ENCODE measurements at places on chromosomes 6 and 20.

DNA sequence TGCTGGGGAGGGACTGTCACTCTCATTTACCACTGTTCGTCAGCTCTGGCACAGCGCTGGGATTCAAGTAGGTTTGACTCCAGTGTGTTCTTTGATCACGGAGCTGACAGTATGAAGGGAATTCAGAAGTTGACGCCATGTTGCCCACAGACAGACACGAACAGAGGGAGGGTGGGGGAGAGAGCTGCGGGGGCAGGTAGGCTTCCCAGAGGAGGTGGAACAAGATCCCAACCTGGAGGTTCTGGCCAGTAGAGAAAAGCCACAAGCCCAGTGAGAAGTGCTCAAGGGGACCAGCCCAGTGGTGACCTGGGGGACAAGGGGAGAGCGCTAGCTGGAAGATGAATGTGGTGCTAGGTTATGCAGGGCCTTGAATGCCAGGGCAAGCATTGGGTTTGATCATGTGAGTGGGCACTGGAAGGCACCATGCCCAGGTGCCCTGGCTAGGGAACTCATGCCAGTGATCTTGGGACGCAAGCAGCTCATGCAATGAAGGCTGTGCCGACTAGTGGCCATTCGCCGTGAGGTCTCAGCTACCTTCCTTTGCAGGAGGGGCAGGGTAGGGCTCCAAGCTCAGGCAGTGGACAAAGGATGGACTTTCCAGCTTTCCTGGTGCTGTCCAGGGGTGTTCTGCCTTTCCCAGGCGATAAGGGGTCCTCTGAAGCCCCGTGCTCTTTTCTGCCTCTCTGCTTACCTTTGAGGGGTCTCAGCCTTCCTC lies 50.4 kb upstream of the APCDD1L start:
- DNase-seq = no peak

DNA sequence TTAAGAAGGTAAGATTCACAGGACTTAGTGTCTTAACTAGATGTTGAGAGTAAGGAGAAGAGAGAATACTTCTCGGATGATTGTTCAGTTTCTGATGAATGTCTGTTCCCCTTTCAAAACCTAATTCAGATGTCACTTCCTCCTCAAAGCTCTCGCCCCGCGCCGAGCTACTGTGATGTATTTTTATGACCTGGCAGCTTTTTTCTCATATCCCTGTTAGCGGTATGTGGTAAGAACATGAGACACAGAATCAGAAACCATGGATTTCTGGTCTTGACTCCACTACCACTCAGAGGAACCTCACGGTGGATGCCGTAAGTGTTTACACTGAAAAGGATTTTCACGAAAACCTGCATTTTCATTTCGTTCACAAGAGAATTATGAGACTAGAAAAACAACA lies 48.4 kb downstream of the CEP43 start:
- peak; percentile 56 for DNase-seq

GRCh38 chr6:169921217-169921616 lies 169.8 kb downstream of the ERMARD start:
- DNase-seq = no peak

DNA sequence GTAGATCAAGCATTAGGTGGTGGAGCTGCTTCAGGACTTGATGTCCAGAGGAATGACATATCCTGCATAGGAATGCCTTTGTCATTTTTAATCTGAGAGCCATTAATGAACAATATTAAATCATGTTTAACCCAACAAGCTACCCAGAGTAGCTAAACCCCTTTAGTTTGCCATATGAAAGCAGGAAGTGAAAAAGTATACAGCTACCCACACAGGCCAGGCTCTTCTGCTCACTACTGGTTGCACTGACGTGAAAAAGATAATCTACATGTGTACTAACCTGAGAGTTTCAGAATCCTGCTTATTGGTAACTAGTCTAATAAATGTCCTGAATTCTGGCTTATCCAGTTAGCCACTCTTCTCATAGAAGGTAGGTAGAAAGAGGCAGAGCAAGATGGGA lies 19.9 kb downstream of the GLYATL3 start:
- DNase-seq = no peak

GRCh38 chr6:136742125-136742524 lies 50.2 kb downstream of the MAP3K5 start:
- DNase-seq = no peak

DNA sequence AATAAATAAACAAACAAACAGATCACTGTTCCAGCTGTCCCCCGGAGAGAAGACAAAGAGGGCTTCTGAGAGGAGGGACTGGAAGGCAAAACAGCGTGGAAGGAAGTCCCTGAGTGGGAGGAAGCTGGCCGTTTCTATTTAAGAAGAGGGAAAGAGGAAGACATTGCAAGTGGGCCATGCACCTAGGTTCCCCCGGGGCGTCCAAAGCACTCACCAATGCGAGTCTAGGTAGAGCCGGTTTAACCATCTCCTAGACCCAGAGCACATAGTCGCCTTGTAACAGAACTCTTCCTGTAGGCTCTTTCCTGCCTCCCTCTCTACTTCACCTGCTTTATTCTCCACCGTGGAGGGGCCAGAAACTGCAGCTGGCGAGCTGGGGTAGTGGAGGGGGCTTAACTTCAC lies 158.4 kb downstream of the ZDHHC14 start:
- DNase-seq = no peak

DNA sequence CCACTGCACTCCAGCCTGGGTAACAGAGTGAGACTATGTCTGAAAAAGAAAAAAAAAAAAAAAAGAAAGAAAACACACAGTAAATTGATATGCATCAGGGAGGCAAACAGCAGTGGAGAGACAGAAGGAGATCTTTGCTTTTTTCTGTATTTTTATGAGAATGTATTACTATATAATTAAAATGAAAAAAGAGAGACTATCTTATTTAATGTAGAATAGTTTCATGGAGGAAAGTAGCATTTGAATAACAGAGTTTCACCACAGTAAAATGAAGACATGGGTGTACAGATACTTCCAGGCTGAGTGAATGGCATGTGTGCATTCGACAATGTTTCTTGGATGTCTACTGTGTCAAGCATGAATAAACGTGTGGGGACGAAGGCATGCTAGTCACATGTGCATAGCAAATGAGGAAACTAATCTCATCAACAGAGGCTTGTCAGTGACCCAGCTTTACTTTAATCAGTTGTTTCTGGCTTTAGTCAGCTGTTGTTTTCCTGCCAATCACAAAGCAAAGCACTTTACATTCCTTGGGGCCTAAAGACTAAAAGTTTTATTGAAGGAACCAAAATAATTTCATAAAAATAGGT lies 55.5 kb upstream of the ARMH2 start:
- DNase-seq = no peak

DNA sequence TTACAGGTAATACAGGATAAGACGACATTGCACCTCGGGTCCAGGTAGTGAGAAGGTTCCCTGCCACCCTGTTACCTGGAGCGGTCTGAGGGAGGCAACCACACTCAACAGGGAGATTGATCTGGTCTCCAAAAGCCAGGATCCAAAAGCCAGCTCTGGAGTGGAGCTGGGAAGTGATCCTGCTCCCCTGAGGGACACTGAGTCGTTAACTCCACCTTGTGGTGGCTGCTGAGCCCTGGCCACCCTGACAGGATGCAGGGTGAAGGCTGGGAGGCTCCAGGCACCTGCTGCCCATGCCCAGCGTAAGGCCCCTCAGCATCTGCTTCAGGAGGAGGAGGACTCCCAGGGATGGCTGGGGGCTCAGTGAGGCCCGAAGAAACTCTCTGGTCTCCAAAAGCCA lies 38.7 kb upstream of the SLC22A2 start:
- no peak for DNase-seq

DNA sequence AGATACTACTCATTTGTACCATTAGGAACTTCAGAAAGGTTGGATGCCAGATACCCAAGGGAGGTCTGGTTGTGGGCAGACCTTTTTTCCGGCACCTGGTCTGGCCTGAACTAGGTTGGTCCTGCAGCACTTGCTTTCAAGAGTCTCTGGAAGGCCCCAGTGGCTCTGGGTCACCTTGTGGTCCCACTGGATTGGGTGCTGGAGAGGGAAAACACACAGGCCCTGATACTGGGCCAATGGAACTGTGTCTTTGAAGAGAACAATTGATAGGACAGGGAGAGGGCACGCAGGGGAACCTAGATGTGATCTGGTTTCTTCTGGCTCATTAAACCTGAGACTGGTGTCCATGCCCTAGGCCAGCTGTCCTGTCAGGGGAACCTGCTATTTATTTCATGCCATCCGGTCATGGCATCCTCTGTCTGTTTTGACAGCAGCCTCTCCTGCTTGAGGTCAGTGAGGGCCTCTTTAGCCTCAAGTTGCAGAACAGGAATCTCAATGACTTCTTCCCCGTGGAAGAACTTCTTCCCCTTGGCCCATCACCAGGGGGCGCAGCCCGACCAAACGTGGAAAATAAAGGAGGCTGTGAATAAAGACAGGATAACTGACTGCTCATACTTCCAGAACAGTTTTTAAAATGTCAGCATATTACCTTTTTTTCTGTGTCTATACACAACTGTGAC lies 25.0 kb downstream of the TAF8 start:
- DNase-seq = peak; percentile 54

- DNase-seq = peak; percentile 46
Observed at GRCh38 chr6:160069050-160069454, 52.6 kb upstream of the SLC22A1 start.

GRCh38 chr6:24935366-24936152 lies at the start of gene RIPOR2:
Gene RIPOR2, minus strand, starts transcription at chr6:24935960. Its CDS starts 62 bp downstream, at chr6:24935898.
- peak; percentile 74 for DNase-seq

DNA sequence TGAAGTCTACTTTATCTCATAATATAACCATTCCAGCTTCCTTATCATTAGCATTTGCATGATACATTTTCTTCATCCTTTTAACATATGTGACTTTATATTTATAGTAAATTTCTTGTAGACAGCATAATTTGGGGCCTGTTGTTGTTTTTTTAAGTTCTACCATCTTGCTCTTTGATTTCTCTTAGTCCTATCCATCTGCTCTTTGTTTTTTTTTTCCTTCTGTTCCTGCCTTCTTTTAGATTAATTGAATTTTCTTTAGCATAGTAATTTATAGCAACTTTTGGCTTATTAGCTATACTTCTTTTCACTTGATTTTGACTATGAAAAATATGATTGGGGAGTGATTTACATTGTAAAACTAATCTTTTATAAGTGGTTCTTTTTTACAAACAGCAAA lies 19.2 kb upstream of the FABP7 start:
- no peak for DNase-seq

DNA sequence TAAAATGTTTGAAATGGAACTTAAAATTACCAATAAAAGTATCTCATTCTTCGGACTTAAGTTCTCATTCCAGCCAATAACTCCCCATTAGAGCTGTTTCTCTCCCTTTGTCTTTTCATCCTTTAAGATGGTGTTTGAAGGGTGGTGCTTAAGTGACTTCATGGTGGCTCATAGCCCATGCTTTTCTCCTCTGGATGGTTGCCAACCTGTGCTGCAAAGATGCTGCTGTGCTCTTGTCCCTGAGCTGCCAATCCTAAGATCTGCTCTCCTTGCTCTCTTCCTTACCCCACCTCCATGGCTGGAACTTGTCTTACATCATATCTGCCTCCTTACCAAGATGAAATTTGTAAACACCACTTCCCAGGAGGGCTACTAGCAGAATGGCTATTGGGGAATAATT lies 31.6 kb upstream of the PNRC1 start:
- no peak for DNase-seq

- DNase-seq = no peak
Observed at GRCh38 chr6:140857739-140858380, 1274.9 kb upstream of the GJE1 start.

DNA sequence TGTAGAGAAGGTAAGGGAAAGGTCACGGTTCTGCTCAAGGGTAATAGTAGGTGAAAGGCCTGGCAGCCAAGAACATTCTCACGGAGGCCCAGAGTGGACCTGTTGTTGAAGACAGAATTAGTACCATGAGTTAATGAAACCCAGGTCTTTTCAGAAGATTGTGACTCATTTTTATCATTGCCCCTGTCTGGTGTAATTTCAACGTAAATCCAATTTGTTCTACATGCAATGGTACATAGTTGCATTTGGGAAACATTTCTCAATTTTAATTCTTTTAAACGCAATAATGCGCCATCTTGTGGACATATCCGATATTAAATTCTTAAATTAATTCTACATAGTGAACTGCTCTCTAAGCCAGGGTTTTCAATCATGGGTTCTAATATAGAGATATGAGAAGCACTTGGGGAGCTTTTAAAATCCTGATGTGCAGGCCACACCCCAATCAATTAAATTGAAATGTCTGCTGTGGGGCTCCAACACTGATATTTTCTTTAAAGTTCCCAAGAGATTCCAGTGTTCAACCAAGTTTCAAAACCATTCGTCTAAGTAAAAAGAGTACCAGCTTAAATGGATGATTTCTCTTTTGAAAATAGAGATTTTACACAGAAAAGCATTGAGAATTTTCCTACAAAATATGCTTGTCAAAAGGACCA lies 257.4 kb downstream of the PLCB1 start:
- DNase-seq = peak; percentile 53

- no peak for DNase-seq
Observed at GRCh38 chr20:20297752-20298151, 70.2 kb upstream of the INSM1 start.

- DNase-seq = no peak
Observed at GRCh38 chr20:4663044-4663443, 58.7 kb upstream of the PRND start.
